ENCODE measurements at places on chromosomes 6 and 20. TPM values are rescaled to one million over a fixed set of nuclear protein-coding genes. Genes with fewer than 3 reads are reported as not detected.

The DEK gene
- total RNA-seq: 130 TPM

The RPP40 gene
- 30.6 TPM for total RNA-seq

The LYRM2 gene
- total RNA-seq: 23.1 TPM

The LPA gene
- total RNA-seq: not detected

The ANKRD66 gene
- not detected for total RNA-seq

The SEMG1 gene
- total RNA-seq: not detected

The MAD2L1BP gene
- total RNA-seq: 55.9 TPM

The FAM83B gene
- total RNA-seq: not detected

Measured in mammary microvascular endothelial cell (primary cell).